GM23248 (cell line): ENCODE measurements at places on chromosomes 3 and 15. TPM values are rescaled to one million over a fixed set of nuclear protein-coding genes. Genes with fewer than 3 reads are reported as not detected.

CLRN1 gene
- polyA plus RNA-seq, result not detected in 2 replicates

SV2B gene
- polyA plus RNA-seq, result not detected in 2 replicates

SEC22C gene
- 55.9 and 56.9 TPM in 2 replicates for polyA plus RNA-seq

COPG1 gene
- polyA plus RNA-seq, result 254 and 265 TPM in 2 replicates

SLC2A2 gene
- not detected in 2 replicates for polyA plus RNA-seq

POLG gene
- polyA plus RNA-seq, result 16.0 and 18.7 TPM in 2 replicates

CASR gene
- not detected in 2 replicates for polyA plus RNA-seq

SLC6A20 gene
- polyA plus RNA-seq, result not detected in 2 replicates

LDHAL6B gene
- polyA plus RNA-seq, result 0.10 and 0.25 TPM in 2 replicates

AMT gene
- polyA plus RNA-seq, result 1.5 and 1.7 TPM in 2 replicates

DUOXA1 gene
- 0.48 and 0.61 TPM in 2 replicates for polyA plus RNA-seq

SLC24A5 gene
- polyA plus RNA-seq, result not detected in 2 replicates

- no peak for DNase-seq
These were observed 231.8 kb downstream of the SQOR start for GRCh38 chr15:45866616-45867015.

GRCh38 chr15:57322602-57323250, 53.6 kb upstream of the CGNL1 start:
- no peak for DNase-seq

- peak; percentile 65 for DNase-seq
These were observed 1.8 kb downstream of the CAMKV start for GRCh38 chr3:49867871-49868321.

GRCh38 chr3:126849768-126850167, 133.1 kb upstream of the PLXNA1 start:
- no peak for DNase-seq

- no peak for DNase-seq
These were observed 5.6 kb upstream of the DCLK3 start for GRCh38 chr3:36769926-36770325.

DNA sequence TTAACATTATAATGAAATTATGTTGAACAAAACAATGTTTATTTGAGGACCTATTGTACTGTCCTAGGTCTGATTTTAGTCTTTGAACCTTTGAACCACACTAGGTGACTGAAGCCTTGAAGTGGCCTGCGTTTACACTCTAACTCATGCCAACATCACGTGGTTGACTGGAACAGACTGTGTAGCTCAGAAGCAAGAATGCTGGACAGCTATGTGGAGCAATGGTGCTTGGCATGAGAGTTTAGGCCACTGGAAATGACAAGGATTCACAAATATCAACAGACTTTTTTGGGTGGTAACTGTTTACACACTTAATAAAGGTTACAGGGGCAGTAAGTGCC, 391.5 kb downstream of the RAP2B start:
- DNase-seq, result no peak

DNA sequence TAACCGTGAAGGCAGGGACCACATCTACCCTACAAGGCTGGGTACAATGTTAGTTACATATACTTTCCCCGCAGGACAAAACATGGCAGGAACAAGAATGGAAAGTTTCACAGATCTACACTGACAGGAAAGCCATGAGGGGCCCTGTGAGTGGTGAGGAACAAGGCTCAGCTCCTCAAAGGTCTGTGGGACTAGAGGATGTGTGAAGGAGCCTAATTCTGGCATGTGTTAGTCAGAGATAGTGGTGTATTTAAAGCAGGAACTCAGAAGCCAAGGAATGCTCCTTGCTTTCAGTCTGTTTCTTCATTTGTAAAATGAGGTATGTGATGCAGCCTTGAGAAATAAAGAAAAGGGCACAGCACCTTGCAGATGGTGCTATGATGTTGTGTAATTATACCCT, 25.1 kb downstream of the ETV5 start:
- DNase-seq, result no peak

DNA sequence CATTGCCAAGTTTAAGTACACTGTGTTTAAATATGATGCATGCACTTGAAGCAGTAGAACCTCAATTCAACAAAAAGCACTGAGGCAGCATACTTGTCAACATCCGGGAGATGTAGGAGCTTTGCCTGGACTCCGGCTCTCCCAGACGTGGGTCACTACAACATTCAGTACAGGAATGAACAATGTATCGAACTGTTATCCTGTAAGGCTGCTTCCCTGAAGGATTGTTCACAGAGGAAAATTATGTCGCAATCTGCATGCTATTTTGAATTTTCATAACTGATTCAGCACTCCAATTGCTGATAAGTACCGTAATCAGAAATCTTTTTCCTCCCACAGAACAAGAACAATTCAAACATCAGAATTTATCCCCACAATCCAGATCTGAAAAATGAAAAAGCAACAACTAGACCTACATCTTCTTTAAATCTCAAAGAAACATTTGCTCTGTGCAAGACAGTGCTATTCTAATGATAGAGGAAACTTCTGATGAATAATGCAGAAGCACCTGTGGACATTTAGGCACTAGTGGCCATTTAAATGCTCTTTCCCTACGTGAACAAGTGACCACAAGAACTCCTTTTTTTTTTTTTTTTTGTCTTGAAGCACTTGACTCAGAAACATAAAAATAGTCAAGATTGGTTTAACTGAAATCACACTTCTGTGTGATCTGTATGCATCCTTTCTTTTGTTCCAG, 113.4 kb downstream of the PLCH1 start:
- DNase-seq, result peak; percentile 72

- peak; percentile 59 for DNase-seq
These were observed 919.3 kb downstream of the TUSC7 start for GRCh38 chr3:117628823-117629291.

- peak; percentile 82 for DNase-seq
These were observed 25.9 kb downstream of the ACP3 start for GRCh38 chr3:132343018-132343612.

GRCh38 chr15:71746719-71747118, 63.6 kb upstream of the NR2E3 start:
- DNase-seq, result no peak

- no peak for DNase-seq
These were observed 1132.1 kb upstream of the ALCAM start for GRCh38 chr3:104234442-104235194.

DNA sequence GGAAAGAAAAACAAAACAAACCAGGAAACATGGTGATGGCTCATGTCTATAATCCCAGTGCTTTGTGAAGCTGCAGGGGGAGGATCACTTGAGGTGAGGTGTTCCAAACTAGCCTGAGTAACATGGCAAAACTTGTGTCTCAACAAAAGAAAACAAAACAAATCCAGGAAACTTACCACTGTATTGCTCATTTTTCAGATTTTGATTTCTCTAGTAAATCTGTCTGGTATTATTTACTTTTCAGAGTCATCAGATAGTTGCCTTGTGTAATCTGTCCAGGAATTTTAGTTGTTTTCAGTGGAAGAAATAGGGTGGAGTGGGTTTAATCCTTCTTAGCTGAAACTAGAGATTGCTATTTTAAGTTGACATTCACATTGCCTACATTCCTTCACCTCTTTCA, 91.8 kb upstream of the ALCAM start:
- DNase-seq, result peak; percentile 70

DNA sequence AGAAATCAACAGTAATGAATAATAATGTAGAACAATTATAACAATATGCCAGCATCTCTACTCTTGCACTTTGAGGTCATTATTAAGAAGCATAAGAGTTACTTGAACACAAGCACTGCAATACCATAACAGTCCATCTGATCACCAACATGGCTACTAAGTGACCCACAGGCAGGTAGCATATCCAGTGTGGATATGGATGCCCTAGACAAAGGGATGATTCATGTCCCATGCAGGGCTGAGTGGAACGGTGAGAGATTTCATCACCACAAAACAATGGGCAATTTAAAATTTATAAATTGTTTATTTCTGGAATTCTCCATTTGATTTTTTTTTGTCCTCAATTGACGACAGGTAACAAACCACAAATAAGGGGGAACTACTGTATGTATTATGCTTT, 107.7 kb upstream of the TSC22D2 start:
- peak; percentile 41 for DNase-seq

DNA sequence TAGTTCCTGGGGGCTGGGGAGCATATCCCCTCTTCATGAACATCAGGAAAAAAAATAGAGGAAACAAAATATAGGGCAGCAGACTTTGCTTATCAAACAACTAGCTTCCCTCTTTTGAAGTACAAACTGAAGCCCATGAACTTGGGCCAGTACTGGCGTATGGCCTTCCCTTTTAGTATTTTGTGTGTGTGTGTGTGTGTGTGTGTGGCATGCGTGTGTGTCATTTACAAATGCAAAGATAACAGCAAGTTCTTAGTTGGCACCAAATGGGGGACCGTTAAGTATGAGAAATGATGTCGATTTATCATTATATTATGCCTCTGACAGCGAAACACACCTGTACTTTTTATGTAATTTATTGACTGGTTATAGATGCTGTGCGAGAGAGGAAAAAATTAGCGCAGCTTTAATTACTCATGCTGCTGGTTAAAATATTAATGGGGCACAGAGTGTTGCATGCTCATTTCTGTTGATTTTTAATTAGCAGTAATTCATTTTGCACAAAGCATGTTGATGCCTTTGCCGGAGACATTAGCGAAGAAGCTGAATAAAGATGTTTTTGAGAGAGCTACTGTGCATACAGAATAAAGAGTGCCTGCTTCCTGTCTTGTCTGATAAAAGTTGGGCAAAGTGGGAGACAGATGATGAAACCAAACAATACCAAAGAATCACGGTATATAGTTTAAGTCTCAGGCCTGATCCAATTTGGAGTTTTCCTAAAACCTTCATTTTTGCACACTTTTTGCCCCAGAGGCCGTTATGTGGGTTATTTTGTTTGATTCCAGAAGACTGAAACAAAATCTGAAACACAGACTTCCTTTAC, 297.1 kb downstream of the SATB1 start:
- no peak for DNase-seq

DNA sequence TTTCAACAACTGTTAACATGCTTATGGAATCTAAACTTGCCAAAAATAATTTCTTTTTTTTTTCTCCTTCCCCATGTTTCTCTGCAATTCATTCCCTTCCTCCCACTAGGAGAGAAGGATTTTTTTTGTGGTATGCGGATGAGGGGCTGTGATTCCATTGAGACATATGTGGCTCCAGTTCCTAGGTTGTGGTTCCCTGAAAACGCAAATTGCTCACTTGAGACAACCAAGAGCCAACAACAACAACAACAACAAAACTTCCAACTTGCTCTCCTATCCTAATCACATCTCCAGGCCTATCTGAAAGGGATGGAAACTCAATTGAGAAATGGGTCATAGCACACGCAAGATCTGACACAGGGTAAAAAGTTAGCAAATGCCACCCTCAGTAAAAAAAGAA, 406.5 kb upstream of the TGFBR2 start:
- DNase-seq, result no peak

DNA sequence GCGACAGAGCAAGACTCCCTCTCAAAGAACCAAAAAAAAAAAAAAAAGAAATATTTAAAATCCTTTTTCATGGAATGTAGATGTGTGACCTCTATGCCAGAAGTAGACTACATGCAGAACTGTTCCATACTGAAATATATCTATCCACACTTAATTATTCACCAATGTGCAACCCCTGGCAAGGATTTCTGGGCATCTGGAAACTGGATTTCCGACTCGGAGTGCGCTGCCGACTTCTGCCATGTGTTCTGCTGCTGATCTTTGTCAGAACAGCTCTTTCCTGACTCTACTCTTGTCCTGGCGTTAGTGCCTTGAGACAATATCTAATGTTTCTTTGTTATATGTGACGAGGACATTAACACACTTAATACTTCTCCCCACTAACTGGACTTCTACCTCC, 11.7 kb downstream of the LIPH start:
- no peak for DNase-seq

GRCh38 chr3:151581035-151581434, 120.2 kb upstream of the IGSF10 start:
- DNase-seq, result peak; percentile 37

- no peak for DNase-seq
These were observed 306.6 kb upstream of the KCNH8 start for GRCh38 chr3:18841422-18842343.

- DNase-seq, result no peak
These were observed 713.5 kb upstream of the ARPP21 start for GRCh38 chr3:34925851-34926250.

DNA sequence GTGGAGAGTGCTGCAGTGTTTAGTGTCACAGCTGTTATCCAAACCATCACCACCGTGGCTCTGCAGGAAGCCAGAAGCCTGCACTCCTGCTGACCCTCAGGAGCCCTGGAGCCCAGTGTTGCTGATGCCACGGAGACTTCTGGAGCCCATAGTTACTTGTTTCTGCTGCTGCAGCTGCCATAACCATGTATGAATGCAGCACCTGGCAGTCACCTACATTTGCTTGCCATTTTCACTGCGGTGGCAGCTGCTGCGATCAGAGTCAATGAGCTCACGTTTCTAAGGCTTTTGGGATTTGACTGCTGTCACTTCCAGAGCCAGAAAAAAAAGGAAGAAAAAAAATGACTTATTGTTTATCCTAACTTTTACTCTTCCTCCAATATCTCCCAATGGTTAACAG, 299.2 kb upstream of the THRB start:
- DNase-seq, result no peak

- DNase-seq, result peak; percentile 63
These were observed 734 bp downstream of the TBL1XR1 start for GRCh38 chr3:177196456-177197040.

DNA sequence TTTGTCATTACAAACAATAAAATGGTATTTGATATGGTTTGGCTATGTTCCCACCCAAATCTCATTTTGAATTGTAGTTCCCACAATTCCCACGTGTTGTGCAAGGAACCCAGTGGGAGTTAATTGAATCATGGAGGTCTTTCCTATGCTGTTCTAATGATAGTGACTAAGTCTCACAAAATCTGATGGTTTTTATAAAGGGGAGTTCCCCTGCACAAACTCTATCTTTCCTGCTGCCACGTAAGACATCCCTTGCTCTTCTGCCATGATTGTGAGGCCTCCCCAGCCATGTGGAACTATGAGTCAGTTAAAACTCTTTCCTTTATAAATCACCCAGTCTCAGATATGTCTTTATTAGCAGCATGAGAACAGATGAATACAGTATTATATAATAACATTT, 15.4 kb upstream of the AADAC start:
- DNase-seq, result peak; percentile 4

DNA sequence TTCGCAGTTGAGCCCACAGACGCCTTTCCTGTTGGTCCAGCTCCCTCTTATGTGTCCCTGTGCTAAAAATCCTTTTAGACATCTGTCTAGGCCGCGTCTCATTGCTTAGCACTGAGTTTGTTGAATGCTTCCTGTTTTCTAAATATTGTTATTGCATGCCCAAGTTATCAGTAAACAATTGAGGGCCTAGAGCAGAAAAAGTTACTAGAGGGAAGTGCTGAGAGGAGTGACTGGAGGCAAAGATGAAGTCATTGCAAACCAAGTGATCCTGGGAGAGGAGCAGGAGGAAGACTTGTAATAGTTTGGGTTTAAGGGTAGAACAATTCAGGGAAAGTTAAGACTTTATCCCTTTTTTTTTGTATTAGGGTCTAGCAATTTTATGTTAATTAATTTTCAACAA, 88.1 kb downstream of the DCUN1D1 start:
- no peak for DNase-seq

DNA sequence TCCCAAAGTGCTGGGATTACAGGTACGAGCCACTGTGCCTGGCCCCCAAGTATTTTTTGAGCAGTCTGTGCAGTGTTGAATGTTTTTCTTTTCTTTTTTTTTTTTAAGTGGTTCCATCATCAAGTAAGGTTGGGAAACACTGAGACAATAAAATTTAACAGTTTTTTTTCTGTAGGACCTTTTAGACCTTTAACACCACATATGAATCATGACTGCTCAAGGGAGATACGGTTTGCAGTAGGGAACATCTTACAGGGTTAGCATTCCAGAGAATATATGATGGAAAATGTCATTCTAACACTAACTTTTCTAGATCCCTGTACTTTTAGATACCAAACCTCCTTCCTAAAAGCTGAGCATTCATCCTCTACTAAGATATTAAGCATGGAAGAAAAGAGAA, 41.7 kb downstream of the SNX4 start:
- peak; percentile 78 for DNase-seq

- DNase-seq, result peak; percentile 72
These were observed 62.5 kb downstream of the CBLB start for GRCh38 chr3:105806359-105806758.
